Stimulated activated CD8-positive, alpha-beta memory T cell treated with anti-CD3 and anti-CD28 coated beads, Interleukin-7, amount 100 ng/mL, for 1 hour (primary cell): ENCODE measurements at places on chromosomes 13 and 19.

- no peak for DNase-seq
Observed at GRCh38 chr13:19169991-19170390, 11.6 kb downstream of the TUBA3C start.

GRCh38 chr13:113155201-113155600, 3.2 kb upstream of the PROZ start:
- no peak for DNase-seq

DNA sequence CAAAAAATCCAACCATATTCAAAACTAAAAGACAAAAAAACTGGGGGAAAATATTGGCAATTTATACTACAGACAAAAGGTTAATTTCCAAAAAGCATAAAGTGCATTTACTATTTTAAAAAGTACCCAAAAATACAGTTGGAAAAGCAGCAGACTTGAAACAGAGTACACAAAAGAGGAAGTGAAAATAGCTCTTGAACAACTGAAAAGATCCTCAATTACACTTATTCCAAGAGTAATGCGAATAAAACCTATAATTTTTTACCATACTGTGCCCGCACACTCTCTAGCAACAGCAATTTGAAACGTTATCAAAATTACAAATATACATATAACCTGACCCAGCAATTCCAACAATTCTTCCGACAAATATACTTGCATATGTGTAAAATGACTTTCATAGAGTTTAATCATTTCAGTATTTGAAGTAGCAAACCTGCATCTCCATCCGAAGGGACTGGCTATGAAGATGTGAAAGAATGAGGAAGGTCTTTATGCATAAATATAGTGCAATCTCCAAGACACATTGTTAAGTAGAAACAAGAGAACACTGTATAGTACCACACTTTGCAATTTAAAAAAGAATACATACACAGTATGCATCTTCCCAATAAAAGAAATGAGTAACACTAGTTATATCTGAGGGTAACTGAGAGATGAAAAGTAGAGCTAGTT, 25.4 kb downstream of the ALG5 start:
- no peak for DNase-seq

GRCh38 chr19:44777715-44778347, at the start of gene CBLC:
TSS of gene CBLC (plus strand) at chr19:44777890. CDS start at chr19:44777932, 42 bp downstream.
- no peak for DNase-seq

DNA sequence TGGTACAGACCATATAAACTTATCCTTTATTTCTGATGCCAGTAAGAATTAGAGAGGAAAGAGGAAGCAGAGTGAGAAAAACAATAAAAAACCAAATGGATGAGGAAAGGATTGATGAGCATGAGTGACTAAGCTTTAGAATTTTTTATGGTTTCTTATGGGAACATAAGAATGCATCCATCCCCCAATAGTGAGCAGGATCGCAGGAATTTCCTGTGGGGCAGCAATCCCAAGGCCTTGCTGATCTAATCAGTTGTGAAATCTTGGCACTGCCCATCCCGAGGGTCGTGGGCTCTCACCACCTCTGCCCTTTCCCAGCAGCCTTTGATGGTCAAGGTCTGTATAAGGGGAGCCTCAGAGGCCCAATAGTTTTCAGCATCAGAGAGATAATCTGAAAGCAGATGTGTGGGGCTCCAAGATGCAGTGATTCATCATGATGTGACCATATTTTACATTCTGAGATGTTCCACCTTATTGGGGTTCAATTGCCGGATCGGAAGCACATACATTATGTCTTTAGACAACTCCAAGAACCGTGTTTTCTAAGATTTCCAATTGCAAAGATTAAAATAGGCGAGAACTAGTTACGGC, 222.1 kb downstream of the DNAJC15 start:
- no peak for DNase-seq

DNA sequence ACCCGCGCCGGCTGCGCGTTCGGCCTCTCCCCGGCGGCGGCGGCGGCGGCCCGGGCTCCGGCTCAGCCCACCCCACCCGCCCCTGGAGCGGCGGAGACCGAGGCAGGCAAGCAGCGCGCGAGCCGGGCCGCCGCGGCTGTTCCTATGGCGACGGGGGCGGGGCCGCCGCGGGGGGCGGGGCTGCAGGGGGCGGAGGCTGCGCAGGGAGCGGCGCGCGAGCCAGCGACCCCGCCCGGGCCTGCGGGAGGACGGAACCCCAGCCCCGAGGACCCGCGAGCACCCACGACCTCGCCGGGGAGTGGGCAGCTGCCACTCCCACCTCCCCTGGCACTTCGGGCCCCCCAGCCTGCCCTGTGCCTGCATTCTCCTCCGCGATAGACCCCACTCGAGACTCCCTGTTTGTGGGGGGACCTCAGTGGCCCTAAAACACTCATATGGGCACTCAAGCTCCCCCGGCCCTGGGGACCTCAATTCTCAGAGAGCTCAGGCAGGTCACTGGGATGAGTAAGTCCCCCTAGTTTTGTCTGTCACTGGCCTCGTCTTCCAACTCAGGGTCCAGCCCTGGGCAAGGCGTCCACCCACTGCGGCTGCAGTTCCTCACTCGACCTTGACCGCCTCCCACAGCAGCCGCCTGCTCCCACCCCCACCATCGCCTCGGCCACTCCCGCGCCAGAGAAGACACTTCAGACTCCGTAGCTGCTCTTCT, at the start of gene CTXN1:
TSS of gene CTXN1 (minus strand) at position 115 of the 706 bp plus-strand sequence. CDS start 597 bp downstream, outside the sequence.
- peak; percentile 64 for DNase-seq

DNA sequence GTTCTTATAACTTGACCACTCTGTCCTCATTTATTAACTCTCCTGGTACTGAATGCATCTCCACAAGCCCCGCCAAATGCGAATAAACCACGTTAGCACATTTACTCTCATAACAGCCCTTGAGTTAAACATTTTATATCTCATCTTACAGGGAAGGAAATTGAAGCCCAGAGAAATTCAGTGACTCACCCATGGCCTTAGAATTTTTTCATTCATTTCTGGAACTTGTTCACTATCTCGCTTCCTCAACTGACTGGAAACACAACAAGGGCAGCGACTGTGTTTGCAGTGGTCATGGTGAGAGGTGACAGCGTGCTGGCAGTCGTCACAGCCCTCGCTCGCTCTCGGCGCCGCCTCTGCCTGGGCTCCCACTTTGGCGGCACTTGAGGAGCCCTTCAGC, 39.5 kb downstream of the SERP2 start:
- DNase-seq, result no peak

DNA sequence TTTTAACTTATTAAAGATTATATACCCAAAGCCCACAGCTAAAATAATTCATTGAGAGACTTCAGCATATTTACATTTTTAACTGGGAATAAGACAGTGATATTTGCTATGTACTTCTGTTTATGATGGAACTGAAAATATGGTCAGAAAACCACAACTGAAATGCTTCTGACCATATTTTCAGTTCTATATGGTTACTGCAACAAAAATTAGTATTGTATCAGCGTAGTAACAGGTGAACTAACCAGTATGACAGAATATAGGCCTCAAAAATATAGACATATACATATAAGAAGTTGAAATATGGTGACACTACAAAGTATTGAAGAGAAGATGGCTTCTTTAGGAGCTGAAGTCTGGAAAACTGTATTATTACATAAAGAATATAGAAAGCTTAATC, 857.4 kb downstream of the OLFM4 start:
- no peak for DNase-seq

DNA sequence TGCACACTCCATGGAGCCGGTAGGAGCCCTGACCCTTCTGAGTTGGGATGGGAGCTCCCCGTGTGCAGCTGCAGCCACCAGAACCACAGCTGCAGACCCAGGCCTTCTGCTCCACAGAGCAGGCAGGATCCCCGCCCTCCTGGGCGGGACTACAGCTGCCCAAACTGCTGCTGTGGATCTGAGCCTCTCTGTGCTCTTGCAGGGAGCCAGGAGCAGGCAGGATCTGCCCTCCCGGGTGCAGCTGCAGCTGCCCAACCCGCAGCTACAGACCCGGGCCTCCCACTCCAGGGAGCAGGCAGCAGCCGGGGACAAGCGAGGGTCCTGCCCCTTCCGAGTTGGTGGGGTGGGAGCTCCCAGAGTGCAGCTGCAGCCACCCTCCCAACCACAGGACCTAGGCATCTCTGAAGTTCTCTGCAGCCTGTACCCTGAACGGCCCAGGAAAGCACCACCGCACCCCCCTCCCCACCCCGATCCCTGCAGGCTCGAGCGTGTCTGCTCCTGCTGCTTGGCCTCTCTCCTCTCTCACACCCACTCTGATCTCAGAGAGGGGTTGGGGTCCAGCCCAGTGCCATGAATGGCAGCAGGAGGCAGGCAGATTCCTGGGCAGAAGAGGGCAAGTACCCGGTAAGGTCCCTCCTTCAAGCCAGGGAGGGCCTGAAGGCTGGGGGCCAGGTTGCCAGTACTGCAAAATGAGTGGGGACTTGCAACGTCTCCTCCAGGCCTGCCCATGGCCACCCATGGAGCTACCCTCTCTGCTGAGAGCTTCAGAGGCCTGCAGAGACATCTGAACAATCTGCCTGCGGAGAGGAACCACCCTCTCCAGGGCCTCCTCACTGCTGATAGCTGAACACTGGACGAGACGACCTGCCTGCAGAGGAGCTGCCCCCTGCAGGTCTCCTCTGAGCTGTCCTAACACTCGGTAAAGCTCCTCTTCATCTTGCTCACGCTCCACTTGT, 16.4 kb upstream of the EMP3 start:
- DNase-seq, result no peak

- no peak for DNase-seq
Observed at GRCh38 chr13:91313581-91313980, 33.9 kb upstream of the MIR17HG start.

DNA sequence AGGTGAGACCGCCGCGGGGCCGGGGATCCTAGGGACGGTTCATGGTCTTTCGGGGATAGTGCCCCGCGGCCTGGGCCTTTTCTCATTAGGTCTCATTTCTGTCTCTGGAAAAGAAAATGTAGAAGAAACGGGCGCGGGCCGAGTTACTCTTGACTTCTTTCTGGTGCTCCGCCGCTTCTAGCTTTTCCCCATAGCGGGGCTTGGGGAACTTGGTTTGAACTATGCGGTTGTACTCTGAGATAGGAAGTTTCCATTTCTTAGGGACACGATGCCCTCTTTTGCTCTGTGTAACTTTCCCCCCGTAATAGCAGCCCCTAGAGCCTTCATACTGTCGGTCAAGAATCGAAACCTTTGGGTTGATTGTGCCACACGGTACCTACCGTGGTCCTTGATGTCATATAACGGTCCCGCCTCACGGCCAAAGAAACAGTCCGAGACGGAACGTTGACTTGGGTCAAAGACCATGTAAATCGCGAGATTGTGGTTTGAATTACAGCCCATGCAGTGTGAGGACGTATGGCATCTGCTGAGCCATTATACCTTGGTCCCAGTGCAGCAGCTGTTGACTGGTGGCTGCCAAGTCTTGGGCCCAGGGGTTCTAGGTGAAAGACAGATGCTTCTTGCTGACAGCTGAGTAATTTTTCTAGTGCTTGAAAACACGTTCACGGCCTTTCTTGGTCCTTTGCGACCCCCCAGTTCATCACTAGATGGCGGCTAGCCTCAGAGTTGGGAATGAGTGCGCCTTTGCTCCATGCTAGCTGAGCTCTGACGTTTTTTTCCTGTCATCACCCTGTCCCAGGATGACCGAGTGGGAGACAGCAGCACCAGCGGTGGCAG, 487 bp downstream of the RPS5 start:
- no peak for DNase-seq

- DNase-seq, result no peak
Observed at GRCh38 chr13:21670006-21670882, 629 bp upstream of the FGF9 start.

GRCh38 chr19:34838248-34838647, 65.2 kb upstream of the ZNF599 start:
- no peak for DNase-seq

DNA sequence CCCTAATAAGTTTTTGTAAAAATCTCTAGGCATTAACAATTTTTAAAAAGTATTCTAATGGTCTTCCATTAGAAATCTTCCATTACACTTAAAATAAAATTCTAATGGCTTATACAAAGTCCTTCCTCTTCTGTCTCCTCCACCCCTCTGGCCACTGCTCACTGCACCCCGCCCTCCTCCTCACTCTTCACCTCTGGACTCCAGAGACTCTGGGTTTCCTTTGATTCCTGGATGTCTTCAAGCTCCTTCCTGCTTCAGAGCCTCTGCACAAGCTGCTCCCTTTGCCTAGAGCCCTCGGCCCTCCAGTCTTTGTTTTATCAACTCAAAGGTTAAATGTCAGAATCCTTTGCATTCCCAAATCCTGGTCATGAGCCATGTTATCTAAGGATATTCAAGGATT, 20.8 kb downstream of the TNFSF14 start:
- DNase-seq, result no peak

DNA sequence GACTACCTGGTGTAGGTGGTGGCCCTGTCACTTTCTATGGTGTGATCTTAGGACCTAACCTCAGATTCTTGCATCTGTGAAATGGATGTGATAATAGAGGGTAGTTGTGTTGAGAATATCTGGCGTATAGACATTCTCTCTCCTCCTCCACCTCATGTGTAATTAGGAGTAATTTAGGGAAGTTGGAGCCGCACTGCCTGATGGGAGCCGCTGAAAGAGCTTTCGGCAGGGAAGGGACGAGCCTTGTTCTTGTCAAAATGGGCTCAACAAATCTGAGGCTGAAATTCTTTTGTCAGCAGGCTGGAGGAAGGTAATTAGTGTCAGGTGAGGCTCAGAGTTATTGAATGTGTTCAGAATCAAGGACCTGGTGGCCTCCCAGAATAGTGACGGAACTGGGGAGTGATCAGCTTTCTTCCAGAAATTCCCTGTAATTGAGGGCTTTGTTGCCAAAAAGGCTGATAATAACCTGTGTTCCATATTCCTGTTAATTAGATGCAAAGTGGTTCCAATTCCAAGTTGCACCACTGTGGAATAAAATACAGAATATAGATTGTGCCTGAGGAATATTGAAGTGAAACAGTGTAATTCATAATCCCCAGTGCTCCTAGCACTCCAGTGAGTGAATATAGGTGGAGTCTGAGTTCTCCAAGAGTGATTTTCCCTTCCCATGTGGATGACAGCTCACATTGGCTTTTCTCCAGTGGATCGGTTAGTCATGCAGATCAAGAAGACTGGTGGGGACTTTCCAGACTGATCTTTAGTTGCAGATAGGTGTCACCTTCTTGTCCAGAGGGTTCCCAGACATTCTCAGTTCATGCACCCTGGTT, 47.5 kb downstream of the SPATA13 start:
- DNase-seq, result no peak

DNA sequence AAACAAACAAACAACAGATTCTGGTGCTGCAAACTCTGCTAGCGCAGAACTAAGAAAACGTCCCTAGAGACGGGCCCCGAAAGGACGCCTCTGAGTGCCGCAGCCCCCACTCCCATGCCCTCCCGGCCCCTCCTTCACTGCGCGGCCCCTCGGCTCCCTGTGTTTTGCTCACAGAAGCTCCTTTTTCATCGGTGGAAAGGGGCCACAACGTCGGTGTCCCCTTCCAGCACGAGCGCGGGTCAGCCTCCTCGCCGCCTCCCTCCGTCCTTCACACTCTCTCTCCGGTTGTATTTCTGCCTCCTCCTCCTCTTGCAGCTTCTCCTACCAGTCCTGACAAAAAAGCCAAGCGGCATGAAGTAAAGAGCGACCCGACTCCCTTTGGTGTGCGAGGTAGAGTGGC, 14.8 kb upstream of the F7 start:
- no peak for DNase-seq
